ENCODE measurements at places on chromosomes 4 and X.

DNA sequence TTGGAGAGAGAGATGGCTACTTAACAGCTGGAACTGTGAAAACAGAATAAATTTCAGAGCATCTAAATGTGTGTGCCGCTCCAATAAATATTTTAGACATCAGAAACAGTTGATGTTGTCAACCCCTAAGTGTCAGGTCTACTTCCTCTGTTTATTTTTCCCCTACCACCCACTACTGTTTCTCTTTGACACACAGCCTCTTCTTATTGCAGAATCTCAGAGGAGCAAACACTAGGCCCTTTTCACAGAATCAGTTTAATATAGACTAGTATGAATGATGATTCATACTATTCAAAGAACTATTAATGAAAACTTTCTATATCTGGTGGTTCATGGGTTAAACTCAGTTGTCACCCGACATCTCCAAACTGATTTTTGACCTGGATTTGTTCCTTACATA is 33.9 kb downstream of the NAA11 start:
- H3K36me3 ChIP-seq: no peaks in the 10 kb centered on the region
- DNase-seq: no peak
- no peaks in the 10 kb centered on the region for H3K27me3 ChIP-seq
- no peaks in the 10 kb centered on the region for H3K4me1 ChIP-seq
- H3K27ac ChIP-seq: no peak overlapping the region
- H3K4me3 ChIP-seq: no peak overlapping the region

DNA sequence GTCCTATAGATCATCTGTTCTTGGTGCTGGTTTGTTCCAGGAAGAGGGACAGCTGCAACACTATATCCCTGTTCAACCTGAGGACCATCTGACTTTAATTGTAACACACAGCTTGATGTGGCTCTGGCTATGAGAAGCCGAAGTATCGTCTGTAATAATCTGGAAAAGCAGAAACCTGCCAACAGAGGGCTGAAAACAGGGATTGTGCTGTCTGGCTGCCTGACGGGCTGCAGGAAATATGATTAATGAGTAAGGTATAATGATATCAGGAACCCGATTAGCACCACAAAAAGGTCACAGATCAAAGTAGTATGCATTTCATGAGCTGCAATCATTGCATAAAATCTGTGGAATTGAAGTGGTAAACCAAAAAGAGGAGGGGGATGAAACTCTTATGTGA is 170.4 kb upstream of the MAB21L2 start:
- DNase-seq: no peak
- H3K4me3 ChIP-seq: no peak overlapping the region
- peaks cover 5% of the 10 kb centered on the region for H3K4me1 ChIP-seq
- H3K36me3 ChIP-seq: peaks cover 4% of the 10 kb centered on the region
- H3K27ac ChIP-seq: no peak overlapping the region

DNA sequence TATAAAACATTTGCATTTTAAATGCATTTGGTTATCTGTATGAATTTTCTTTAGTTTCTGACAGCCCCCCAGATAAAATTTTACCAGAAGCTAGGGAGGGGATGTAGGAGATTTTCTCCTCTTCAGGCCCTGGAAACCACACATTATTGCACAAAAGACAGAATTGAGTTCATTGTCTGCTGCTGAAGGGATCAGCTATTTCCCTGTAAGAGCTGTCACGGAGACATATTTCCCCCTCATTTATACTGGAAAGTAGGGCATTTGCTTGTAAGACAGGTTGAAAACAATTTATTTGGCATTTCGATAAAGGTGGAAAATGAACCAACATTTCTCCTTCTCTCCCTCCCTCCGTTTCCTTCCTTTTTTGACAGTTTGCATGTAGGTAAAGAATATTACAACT is 241.3 kb upstream of the LCORL start:
- H3K27me3 ChIP-seq: peaks cover 32% of the 10 kb centered on the region
- no peaks in the 10 kb centered on the region for H3K4me1 ChIP-seq
- H3K4me3 ChIP-seq: no peak overlapping the region
- no peak overlapping the region for H3K27ac ChIP-seq

DNA sequence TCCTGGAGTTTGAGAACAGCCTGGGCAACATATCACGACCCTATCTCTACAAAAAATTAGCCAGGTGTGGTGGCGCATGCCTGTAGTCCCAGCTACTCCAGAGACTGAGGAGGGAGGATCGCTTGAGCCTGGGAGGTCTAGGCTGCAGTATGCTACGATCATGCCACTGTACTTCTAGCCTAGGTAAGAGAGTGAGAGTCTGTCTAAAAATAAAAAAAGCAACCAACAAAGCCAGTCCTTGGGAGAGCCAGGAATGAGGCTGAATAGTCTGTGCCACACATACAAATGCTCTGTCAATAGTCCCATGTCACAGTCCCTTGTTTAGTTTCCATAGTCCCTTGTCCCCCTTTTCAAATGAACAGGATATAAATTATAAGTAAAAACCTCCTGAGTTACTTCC is 19.3 kb upstream of the PRSS48 start:
- no peaks in the 10 kb centered on the region for H3K36me3 ChIP-seq
- H3K4me1 ChIP-seq: no peaks in the 10 kb centered on the region
- H3K4me3 ChIP-seq: no peak overlapping the region
- H3K27ac ChIP-seq: no peak overlapping the region
- H3K27me3 ChIP-seq: peaks cover 49% of the 10 kb centered on the region

DNA sequence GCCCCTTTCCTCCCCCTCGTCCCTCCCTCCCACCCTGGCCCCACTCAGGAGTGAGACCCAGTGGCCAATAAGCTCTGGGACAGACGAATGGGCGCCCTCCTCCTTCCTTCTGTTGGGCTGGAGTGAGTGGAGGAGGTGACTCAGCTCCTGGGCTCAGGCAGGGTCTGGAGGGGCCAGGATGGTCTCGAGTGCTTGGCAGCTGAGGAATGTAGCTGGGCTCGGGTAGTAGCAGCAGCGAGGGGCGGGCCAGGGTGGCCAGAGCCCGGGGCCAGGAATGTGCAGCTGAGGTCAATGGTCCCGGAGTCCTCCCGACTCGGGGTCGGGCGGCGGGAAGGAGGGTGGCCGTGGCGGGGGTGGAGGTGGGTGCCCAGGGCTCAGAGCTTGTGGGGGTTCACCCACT is 15.0 kb downstream of the G6PD start:
- H3K27ac ChIP-seq: no peak overlapping the region
- H3K27me3 ChIP-seq: no peaks in the 10 kb centered on the region
- peaks cover 20% of the 10 kb centered on the region for H3K36me3 ChIP-seq
- H3K4me3 ChIP-seq: no peak overlapping the region
- H3K4me1 ChIP-seq: no peaks in the 10 kb centered on the region

DNA sequence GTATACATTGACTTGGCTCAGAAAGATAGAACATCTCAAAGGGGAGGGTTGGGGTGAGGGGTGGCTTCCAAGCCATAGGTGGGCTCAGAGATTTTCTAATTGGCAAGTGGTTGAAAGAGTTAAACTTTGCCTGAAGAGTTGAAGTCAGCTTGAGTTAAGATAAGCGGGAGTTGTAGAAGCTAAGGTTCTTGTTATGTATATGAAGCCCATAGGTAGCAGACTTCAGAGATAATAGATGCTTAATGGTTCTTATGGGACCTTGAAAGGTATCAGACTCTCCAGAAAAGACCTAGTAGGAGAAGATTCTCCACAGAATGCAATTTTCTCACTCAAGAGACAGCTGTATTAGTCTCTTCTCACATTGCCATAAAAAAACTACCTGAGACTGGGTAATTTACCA is 599.1 kb upstream of the CPEB2 start:
- no peak overlapping the region for H3K4me3 ChIP-seq
- no peaks in the 10 kb centered on the region for H3K36me3 ChIP-seq
- H3K27ac ChIP-seq: no peak overlapping the region
- no peak for DNase-seq

GRCh38 chr4:52979821-52980590 is 117.9 kb downstream of the RASL11B start:
- no peak for DNase-seq

GRCh38 chr4:156771171-156771837 is 200.3 kb downstream of the PDGFC start:
- no peak overlapping the region for H3K4me3 ChIP-seq
- H3K4me1 ChIP-seq: no peaks in the 10 kb centered on the region
- H3K36me3 ChIP-seq: no peaks in the 10 kb centered on the region
- DNase-seq: no peak

DNA sequence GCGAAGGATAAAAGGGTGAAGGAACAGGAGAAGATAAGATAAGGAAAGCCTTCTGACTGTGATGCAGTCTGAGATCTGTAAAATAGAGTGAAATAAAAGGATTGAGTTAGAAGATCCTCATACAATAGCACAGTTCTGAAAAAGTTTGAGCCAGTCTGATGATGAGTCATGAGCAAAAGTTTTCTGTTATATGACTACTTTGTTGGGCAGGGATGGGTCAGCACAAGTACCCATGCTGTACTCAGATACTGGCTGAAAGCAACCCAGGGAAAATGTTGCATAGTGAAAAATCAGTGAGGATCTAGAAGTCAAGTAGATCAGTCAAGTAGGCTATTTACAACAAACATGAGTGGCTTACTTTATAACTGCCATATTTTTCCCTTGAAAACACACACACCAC is 253.5 kb downstream of the PCDH10 start:
- H3K27ac ChIP-seq: no peak overlapping the region
- no peak overlapping the region for H3K4me3 ChIP-seq
- no peaks in the 10 kb centered on the region for H3K27me3 ChIP-seq
- H3K36me3 ChIP-seq: no peaks in the 10 kb centered on the region
- H3K4me1 ChIP-seq: no peaks in the 10 kb centered on the region

DNA sequence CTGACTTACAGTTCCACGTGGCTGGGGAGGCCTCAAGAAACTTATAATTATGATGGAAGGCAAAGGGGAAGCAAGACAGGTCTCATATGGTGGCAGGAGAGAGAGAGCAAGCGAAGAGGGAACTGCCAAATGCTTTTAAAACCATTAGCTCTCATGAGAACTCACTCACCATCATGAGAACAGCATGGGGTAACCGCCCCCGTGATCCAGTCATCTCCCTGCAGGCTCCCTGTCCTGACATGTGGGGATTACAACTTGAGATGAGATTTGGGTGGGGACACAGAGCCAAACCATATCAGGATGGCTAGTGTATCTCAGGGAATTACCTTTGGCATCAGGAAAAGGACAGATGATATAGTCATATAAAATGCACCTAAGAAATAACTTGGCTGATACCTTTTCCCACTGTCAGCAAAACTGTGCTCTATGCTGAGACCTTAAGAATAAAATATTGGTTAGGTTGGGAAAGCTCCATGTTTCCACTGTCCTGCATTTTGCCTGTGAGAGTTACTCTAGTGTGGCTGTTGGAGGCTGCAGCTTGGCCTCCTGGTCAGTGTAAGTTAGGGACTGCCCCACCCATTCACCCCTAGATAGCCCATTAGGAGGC is 110.3 kb downstream of the UCHL1 start:
- H3K4me3 ChIP-seq: no peak overlapping the region
- H3K4me1 ChIP-seq: no peaks in the 10 kb centered on the region
- no peaks in the 10 kb centered on the region for H3K36me3 ChIP-seq
- H3K27me3 ChIP-seq: peaks cover 34% of the 10 kb centered on the region

- no peaks in the 10 kb centered on the region for H3K36me3 ChIP-seq
- H3K4me3 ChIP-seq: no peak overlapping the region
- no peaks in the 10 kb centered on the region for H3K27me3 ChIP-seq
- no peaks in the 10 kb centered on the region for H3K4me1 ChIP-seq
These were observed 41.1 kb upstream of the IBSP start for GRCh38 chr4:87758270-87758669.

All from central memory CD8-positive, alpha-beta T cell (primary cell).